ENCODE measurements at places on chromosomes 3 and 15. TPM values are rescaled to one million over a fixed set of nuclear protein-coding genes. Genes with fewer than 3 reads are reported as not detected.

NEDD4 gene
- 9.6 TPM for total RNA-seq

ANKRD63 gene
- total RNA-seq: 0.26 TPM

MUSTN1 gene
- total RNA-seq: 0.72 TPM

CYP1A2 gene
- total RNA-seq: not detected

DCLK3 gene
- total RNA-seq: 1.4 TPM

CPN2 gene
- total RNA-seq: not detected

IL17RE gene
- 2.1 TPM for total RNA-seq

ROBO1 gene
- total RNA-seq: 62.7 TPM

C3orf62 gene
- 4.5 TPM for total RNA-seq

B3GNT5 gene
- total RNA-seq: 7.3 TPM

CCDC39 gene
- total RNA-seq: 0.79 TPM

SPINK8 gene
- not detected for total RNA-seq

GRAMD1C gene
- total RNA-seq: 1.8 TPM

FSTL1 gene
- total RNA-seq: 326 TPM

CYP11A1 gene
- total RNA-seq: 1.7 TPM

OXSR1 gene
- total RNA-seq: 54.1 TPM

ZNF80 gene
- total RNA-seq: not detected

CD276 gene
- total RNA-seq: 133 TPM

FSIP1 gene
- 0.64 TPM for total RNA-seq

CAMK1 gene
- total RNA-seq: 9.2 TPM

CDC25A gene
- total RNA-seq: 83.3 TPM

PDIA5 gene
- total RNA-seq: 24.3 TPM

GOLGA8G gene
- total RNA-seq: not detected

ACTC1 gene
- total RNA-seq: 52.2 TPM

LSAMP gene
- 0.66 TPM for total RNA-seq

ATP10A gene
- total RNA-seq: 3.9 TPM

SHQ1 gene
- total RNA-seq: 28.2 TPM

RBP2 gene
- not detected for total RNA-seq

GXYLT2 gene
- total RNA-seq: 2.6 TPM

SLC27A2 gene
- 6.2 TPM for total RNA-seq
